RPMI7951 (cell line): ENCODE measurements at places on chromosomes 12 and 14. TPM values are rescaled to one million over a fixed set of nuclear protein-coding genes. Genes with fewer than 3 reads are reported as not detected.

DNA sequence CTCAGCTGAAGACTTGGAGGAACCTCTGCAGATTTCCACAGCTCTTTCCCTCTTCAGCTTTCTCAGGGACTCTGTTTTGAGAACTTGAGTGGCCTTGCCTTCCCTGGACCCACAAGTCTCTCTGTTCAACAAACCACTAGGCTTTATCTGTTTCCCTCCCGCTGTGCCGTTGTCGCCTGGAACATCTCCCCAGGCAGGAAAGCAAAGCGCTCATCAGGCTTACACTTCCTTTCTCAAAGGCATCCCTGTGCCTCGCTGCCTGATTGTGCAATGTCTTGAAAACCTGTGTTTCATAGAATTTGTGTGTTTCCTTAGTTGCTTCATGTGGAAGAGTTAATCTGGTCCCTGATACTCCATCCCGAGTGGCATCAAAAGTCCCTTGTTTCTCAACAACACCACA lies 64.1 kb downstream of the PPM1A start:
- DNase-seq = no peak

DNA sequence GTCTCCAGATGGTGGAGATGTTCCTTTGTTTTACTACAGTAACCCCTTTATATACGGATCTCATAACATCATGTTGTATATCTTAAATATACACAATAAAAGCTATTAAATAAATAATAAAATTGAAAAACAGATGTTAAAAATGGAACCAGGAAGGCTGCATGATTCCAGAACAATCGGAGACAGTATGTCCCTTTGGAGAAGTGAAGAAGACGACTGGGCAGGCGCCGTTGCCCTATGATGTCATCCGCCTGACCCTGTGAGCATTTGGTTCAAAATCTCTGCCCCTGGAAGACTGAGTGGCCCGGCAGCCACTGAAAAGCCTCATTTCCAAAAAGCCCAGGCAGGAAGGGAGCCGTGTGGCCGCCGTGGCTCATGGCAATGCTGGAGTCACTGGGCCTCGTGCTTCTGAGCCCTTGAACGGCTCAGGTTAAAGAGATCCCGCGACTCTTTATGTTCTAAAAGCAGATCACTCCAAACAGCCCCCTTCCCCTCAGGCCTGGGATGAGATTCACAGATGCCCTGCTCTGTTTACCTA lies 30.8 kb downstream of the RIMBP2 start:
- no peak for DNase-seq

Gene CBX5
- total RNA-seq = 29.4 and 30.4 TPM in 2 replicates

DNA sequence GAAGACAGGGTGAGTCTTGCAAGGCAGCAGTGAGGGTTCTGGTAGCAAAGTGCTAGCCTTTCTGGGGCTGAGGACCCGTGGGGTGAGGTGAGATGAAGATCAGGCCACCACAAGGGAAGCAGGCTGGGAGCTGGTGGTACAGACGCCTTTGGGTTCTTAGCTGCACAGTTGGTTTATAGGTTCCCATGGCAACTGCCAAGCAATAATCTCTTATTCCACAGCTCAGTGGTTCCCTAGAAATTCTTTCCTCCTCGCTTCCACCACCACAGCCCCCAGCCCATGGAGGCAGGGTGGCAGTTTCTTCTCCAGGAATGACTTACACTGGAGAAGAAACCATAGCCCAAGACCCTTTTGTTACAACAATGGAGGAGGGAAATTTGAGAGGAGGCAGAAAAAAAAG lies 82.1 kb downstream of the CMKLR1 start:
- peak; percentile 21 for DNase-seq

Gene SRRM4
- not detected in 2 replicates for total RNA-seq

Gene HOMEZ
- 6.4 and 9.9 TPM in 2 replicates for total RNA-seq

- DNase-seq = peak; percentile 49
Measured at GRCh38 chr14:83826838-83827237, 1703.1 kb upstream of the FLRT2 start.

GRCh38 chr14:35556548-35556947 lies 22.6 kb downstream of the INSM2 start:
- no peak for DNase-seq

- no peak for DNase-seq
Measured at GRCh38 chr14:22469538-22470303, 119.3 kb downstream of the DAD1 start.

GRCh38 chr12:6534945-6535696 lies 804 bp downstream of the GAPDH start:
- peak; percentile 75 for DNase-seq

Gene NEDD1
- total RNA-seq = 47.1 and 50.2 TPM in 2 replicates

Gene NKX2-1
- not detected in 2 replicates for total RNA-seq

DNA sequence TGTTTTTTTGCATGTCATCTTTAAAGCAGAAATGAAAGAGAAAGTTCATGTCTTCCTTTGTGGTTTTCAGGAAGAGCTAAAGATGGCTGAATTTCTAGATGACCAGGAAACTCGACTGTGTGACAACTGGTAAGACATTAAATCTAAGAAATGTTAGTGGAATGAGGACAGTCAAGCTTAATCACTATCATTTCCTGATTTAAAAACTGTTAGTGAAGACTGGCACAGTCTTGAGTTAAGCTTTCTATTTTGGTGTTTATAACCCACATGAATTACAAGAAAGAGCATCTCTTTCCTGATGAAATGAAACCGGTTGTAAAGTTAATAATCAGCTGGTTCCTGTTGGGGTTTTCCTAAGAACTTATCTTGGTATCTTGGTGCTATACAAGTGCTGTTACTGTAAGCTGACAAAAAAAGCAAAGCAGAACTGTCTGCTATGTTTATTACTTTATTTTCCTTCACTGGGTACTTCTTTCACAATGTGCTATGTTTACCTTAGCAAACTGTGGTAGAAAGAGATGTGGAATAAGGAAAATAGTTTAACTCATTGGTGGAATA lies 5.2 kb downstream of the TRAFD1 start:
- DNase-seq = peak; percentile 35

GRCh38 chr14:65972346-65972870 lies 513.8 kb upstream of the CCDC196 start:
- DNase-seq = no peak

DNA sequence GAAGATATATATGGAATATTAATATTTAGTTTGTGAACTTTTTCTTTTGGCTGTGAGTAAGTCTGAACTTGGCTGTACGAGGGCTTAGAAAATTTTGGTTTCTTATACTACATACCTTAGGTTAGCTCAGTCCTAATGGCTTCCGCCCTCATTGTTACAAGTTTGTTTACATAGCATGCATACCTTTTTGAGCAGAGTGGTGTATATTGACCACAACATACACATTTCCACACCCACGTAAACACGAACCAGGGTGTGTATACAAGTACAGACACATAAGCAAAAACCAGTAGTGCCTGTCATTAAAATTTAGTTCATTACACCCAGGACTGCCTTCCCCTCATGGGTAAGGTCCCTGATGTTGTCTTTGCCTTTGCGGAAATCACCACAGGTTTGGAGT lies 230.2 kb upstream of the RGS6 start:
- DNase-seq = no peak

- peak; percentile 85 for DNase-seq
Measured at GRCh38 chr12:76113800-76114757, 29.6 kb upstream of the NAP1L1 start.

DNA sequence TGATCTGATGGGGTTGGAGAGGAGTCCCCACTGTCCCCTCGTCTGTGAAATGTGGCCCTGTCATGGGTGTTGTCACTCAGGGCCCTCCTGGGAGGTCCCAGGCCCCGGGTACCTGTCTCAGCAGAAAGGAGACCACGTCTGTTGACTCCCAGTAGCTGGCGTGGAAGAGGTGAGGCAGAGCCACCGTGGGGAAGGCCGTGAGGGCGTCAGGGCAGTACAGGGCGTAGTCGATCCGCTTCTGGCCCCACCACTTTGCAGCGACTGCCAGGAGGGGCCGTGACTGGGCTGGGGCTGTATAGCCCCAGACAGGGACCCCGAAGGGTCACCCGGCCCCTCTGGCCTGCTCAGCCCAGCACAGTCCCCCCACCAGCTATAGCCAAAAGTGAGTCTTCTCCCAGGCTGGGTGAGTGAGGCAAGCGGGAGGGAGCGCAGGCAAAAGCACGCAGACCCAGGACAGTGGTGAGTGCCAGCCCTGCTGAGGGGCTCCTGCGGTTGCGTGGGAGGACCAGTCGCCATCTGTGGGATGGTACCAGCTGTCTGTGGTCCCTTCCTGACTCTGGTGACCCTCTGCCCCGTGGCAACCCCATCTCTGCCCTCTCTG lies 8.2 kb downstream of the ARL6IP4 start:
- DNase-seq = no peak

- no peak for DNase-seq
Measured at GRCh38 chr12:496736-497135, 37.0 kb downstream of the B4GALNT3 start.

GRCh38 chr14:46747001-46747652 lies 95.5 kb upstream of the RPL10L start:
- DNase-seq = peak; percentile 0

DNA sequence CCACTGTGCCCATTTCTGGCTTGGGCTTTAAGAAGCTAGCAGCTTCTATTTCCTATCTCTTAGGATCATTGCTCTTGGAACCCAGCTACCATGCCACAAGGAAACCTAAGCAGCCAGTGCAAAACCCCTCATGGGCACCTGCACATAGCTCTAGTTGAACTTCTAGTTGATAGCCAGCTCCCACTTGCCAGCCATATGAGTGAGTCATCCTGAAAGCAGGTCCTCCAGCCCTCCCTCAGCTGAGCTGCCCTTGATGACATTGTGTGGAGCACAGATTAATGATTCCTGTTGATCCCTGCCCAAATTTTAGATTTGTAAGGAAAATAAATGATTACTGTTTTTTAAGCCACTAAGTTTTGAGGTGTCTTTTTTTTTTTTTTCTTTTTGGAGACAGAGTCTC lies 234.2 kb upstream of the FBXO33 start:
- no peak for DNase-seq

DNA sequence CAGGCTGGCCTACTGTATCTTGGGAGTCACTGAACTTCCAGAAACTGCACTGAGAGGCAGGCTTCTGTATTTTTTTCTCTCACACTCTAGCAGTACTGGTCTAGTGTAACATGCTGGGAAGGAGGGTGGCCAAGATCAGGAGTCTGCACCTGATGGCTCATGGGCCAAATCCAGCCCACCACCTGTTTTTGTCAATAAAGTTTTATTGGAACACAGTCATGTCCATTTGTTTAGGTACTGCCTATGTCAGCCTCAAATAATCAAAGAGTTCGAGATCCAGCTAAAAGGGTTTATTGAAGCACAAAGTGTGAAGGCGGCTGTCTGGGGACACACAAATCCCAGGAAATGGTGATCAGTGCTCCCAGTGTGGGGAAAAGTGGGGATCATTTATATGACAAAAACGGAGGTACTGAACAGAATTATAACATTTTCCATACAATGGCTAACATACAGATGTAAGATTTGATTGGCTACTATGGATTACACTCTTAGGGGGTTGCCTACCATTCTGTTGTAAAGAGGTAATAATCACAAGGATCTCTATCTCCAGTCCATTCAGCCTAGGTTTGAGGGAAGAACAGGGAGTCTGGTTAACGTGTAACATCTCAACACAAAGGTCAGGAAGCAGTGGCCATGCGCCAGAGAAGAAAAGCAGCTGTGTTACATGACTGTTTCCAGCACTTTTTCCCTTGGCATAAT lies 12.9 kb downstream of the USP30 start:
- DNase-seq = no peak

DNA sequence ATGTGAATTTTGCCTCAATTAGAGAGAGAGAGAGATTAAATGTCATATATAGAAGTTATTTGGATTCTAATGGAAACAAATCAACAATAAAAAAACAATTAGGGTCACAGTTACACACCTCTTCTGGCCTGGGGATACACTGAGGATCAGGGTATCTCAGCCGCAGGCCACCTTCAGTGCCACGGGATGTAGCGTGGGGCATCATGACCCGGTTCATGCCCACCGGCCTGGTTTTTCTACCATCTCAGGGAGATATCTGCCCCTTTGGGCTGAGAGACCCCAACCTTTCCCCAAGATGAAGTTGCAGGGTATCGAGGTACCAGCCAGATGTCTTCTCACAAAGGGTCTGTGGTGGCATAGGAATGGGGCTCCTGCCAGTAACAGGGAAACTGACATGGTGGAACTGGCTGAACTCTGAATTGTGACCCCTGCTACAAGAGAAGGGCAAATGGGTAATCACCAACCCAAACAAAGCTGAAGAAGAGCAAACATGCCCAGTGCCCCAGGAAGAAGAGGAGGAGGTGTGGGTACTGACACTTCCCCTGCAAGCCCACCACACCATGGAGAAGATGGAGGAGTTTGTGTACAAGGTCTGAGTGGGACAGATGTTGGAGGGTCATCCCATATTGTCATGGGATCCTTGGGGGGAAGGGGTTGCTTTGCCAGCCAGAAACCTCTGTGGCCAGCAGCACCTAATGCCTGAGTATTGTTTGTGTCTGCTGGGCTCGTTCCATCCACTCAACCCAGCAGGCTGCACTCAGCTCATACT lies 19.5 kb downstream of the SERPINA3 start:
- no peak for DNase-seq

DNA sequence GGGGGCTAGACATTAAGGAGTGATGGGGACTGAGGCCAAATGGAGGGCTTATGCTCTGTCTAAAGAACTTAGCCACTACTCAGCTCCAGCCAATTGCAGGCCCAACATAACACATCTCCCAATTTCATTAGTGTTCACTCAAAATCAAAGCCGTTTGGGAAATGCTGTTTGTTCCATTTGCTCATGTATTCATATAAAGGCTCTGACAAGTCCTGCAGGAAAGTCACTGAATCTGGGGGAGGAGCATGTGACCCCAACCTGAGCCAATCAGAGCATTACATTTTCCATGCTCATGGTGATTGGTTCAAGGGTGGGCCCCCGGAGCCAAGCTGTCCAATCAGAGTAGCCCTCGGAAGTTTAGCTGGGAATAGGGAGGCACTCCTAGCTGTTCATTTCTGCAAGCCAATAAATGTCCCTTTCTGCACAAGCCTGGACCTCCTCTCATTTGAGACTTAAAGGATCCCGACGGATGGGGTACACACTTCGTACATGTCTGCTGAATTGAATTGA lies 20.9 kb downstream of the SDSL start:
- DNase-seq = no peak

Gene SERPINA12
- not detected in 2 replicates for total RNA-seq

- no peak for DNase-seq
Measured at GRCh38 chr12:132390287-132391076, 61.1 kb upstream of the GALNT9 start.

Gene SLC15A4
- 22.2 and 23.2 TPM in 2 replicates for total RNA-seq

- DNase-seq = no peak
Measured at GRCh38 chr12:96265836-96266235, 71.7 kb downstream of the ELK3 start.

DNA sequence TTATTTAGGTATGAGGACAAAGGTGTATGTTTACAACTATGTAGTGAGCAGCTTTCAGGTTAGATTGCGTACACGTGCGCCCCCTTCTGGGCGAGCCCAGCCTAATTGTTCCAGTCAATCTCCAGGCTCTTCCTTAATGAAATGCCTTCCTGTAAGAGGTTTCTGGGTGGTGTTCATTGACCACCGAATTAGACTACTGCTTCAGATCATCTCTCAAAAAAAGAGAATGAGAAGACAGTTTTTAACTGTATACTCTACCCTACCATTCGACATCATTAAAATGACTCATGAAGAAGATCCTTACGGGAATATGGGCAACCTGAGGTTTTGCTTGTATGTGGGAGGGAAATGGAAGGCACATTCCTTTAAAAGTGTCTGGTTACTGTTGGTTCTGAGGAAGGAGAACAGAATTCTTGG lies 2.1 kb downstream of the LUM start:
- DNase-seq = peak; percentile 70

- peak; percentile 50 for DNase-seq
Measured at GRCh38 chr12:111404362-111405148, 1.2 kb upstream of the SH2B3 start.

Gene SIX4
- 4.1 and 4.5 TPM in 2 replicates for total RNA-seq

Gene CELA1
- total RNA-seq = 0.10 TPM in 1 of 2 replicates, not detected in the other
